Stimulated activated CD4-positive, alpha-beta T cell treated with anti-CD3 and anti-CD28 coated beads, TNF-alpha, amount 100 ng/mL, for 4 hours (primary cell): ENCODE measurements at places on chromosomes 4 and X.

DNA sequence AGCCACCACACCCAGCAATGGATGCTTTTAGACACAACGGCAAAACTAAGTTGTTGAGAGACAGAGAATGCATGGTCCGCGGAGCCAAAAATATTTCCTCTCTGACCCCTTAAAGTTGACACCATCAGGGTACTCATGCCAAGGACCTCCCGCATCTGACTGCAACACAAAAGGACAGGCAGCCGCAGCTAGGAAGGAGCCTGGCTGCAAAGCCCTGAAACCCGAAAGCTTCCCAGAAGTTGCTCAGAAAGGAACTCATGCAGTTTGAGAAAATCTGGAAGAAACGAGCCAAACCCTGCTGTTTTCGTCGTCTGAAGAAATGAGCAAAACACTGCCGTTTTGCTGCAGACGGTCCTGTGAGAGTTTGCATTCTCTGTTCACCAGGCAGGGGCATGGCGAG is 16.5 kb downstream of the DHRSX start:
- no peak for DNase-seq

GRCh38 chr4:16694173-16694883 is 204.1 kb downstream of the LDB2 start:
- no peak for DNase-seq

DNA sequence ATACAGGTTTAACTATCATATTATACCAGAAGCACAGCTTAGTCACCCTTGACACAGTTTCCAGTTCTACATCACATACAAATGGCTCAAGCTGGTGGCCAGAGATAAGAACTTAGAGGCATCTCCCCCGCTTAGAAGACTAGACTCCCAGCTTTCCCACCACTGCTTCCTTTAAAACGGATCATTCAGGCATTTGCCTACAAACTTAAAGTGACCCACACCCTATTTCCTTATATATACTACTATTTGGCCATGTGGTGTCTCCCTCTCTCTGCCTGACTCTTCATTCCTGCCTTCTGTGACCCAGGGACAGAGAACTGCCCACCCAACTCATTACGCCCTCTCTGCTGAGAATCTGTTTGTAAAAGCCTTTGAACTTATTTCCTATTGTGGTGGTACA is 781.2 kb upstream of the DIAPH2 start:
- DNase-seq: no peak

GRCh38 chrX:106950381-106950780 is 30.2 kb downstream of the CLDN2 start:
- DNase-seq: no peak
